SJSA1 (cell line): ENCODE measurements at places on chromosomes 2 and 18. TPM values are rescaled to one million over a fixed set of nuclear protein-coding genes. Genes with fewer than 3 reads are reported as not detected.

GRCh38 chr18:36593641-36594040 lies 235.2 kb downstream of the TPGS2 start:
- no peak for DNase-seq

- DNase-seq: no peak
Observed at GRCh38 chr18:61677435-61677970, 215.3 kb downstream of the RNF152 start.

- DNase-seq: no peak
Observed at GRCh38 chr2:75710220-75710576, 517 bp downstream of the GCFC2 start.

The KCNF1 gene
- 0.24 TPM in 1 of 2 replicates, not detected in the other for total RNA-seq

- no peak for DNase-seq
Observed at GRCh38 chr2:68885811-68886075, 14.5 kb upstream of the BMP10 start.

The SATB2 gene
- 4.9 and 11.0 TPM in 2 replicates for total RNA-seq

- DNase-seq: no peak
Observed at GRCh38 chr2:85759257-85759613, 5.4 kb downstream of the ATOH8 start.

The L3MBTL4 gene
- 6.8 and 10.6 TPM in 2 replicates for total RNA-seq

The ATF2 gene
- total RNA-seq: 28.1 and 34.9 TPM in 2 replicates

DNA sequence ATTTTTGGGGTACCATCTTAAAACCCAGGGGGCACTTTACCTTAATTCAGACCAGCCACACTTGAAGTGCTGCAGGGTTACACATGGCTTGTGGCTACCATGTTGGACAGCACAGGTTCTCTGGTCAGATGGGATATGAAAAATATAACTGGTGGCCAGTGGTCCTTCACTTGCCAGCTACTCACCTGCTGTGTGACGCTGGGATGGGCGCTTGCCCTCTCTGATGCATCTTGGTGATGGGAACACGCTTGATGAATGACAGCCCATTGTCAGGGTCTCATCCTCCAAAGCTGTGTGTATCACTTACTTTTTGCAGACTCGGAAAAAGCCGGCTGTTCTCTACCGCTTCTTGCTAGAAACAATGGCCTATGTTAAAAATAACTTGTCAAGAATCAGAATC lies 22.5 kb downstream of the HJURP start:
- DNase-seq: no peak

The CTLA4 gene
- not detected in 2 replicates for total RNA-seq

GRCh38 chr18:74532511-74533025 lies 1.7 kb upstream of the CNDP1 start:
- DNase-seq: no peak

GRCh38 chr2:6355886-6356761 lies 509.6 kb downstream of the CMPK2 start:
- DNase-seq: no peak

- peak; percentile 53 for DNase-seq
Observed at GRCh38 chr2:231482806-231483391, 18.6 kb upstream of the NCL start.

- no peak for DNase-seq
Observed at GRCh38 chr2:108279468-108279867, 9.2 kb upstream of the SULT1C2 start.

GRCh38 chr2:47239119-47239969 lies 84.2 kb upstream of the STPG4 start:
- DNase-seq: no peak

The ZNF804A gene
- total RNA-seq: 8.0 and 12.1 TPM in 2 replicates

DNA sequence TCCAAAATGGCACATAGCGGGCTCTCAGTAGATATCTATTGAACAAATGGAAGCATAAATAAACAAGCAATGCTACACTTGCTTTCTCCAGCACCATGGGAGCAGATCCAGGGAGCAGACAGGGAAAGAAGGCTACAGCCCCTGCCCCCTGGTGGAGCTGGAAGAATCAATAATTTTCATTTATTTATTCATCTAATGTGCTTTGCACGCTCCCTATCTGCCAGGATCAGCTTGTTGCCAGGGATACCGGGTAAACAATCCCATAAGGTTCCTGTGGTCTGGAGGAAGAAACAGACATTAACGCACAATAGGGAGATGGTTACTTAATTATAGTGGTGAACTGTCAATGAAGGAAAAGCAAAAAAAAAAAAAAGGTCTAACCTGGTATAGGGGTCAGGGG lies 40.1 kb upstream of the CLASP1 start:
- peak; percentile 48 for DNase-seq

- no peak for DNase-seq
Observed at GRCh38 chr2:24016853-24017703, 7.2 kb downstream of the MFSD2B start.

DNA sequence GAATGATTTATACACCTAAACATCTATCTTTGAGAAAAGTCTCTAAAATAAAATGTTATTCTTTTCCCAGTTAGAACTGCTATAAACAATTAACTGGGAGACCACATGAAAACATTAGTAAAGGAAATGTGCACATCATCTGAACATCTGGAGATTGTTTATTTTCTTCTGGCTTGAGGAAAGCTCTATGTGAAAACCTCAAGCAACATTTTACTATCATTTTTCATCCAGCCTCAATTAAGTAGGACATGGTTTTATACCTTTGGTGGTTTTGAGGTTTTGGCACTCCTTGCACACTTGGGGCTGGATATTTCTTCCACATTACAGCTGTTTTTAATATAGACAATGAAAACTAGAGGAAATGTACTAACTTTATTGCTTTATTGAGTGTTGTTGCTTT lies 609.5 kb upstream of the SLC8A1 start:
- no peak for DNase-seq

DNA sequence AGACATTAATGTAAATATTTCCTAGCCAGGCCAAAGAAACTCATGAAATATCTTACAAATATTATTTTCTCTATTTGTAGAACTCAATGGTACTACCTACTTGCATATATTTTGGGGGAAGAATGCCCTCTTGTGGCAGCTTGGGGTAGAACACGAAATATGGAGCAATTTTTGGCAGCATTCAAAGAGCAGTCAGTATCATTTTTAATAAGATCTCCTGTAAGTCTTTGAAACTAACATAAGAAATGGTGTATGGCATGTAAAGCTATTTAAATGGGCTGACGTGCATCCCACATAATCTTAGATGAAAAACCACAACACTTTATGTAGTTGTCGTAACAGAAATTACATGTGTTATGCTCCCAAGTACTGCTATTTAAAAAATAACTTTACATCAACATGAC lies 62.3 kb upstream of the CCDC195 start:
- peak; percentile 50 for DNase-seq

GRCh38 chr2:215930505-215931253 lies 82.7 kb downstream of the MREG start:
- DNase-seq: peak; percentile 7

- DNase-seq: no peak
Observed at GRCh38 chr18:9359796-9360195, 25.2 kb downstream of the TWSG1 start.

The CAVIN2 gene
- total RNA-seq: 26.4 and 28.1 TPM in 2 replicates

GRCh38 chr2:218091746-218092145 lies 22.7 kb downstream of the RUFY4 start:
- no peak for DNase-seq

DNA sequence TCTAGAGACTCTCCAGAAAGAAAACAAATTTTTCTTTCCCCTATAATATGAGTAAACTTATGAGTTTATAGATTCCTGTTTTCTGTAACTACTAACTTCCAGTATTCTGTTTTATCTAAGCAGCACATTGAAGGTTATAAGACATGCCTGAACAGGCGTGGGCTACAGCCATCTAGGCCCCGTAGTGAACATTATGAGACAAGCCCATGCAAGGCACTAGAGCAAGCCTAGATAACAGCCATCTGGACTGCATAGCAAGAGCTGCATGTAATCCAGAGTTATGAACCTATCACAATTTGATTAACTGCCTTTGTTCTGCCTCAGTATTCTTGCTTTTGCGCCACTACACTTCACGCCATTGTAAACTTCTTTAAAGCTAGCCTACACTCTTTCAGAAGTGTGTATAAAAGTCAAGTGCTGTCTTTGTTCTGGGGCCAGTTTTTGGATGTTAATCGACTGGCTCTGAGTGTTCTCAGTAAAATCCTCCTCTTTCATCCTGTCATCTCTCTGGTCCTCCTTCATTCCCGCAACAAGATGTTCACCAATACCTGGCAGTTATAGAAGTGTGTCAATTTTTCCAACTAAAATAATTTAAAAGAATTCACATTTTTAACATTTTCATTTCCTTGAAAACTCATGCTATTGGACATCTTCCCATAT lies 3.0 kb upstream of the SULT1C3 start:
- DNase-seq: no peak

The MROH2A gene
- total RNA-seq: not detected in 2 replicates

- DNase-seq: no peak
Observed at GRCh38 chr18:70659036-70659925, 370.4 kb downstream of the SOCS6 start.

DNA sequence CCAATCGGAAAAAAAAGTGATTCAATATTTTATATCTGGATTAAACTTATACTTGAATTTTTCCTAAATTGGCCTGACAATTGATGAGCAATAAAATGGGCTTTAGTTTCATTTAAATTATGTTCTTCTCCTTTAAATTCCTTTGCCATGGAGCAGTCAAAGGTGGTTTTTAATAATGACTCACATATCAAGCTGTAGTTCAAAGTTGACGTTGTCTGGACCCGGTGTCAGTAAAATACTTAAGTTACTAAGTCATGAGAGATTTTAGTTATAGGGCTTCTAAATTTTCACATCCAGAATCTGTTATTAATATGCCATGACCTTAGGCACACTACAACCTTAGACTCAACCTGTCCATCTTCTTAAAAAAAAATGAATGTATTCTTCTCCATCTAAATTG lies 62.5 kb downstream of the CDH2 start:
- peak; percentile 57 for DNase-seq

DNA sequence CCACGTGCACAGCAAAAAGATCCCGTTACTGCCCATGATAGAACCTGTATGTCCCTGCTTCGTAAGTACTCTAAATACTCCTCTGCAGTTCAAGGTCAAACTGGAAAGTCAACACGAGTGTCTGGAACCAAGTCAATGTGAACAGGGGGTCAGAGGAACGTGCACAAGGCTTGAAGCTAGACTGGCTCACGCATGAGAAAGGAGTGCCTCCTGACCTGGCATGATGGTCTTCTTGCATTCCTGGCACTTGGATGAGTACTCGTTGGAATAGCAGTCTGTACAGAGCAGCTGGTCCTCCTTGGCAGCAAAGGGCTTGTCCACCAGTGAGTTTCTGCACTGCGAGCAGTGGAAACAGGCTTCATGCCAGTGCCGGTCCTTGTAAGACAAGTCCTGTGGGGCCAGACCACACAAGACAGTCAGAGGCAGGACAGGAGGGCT lies 25.5 kb downstream of the FHL2 start:
- no peak for DNase-seq

GRCh38 chr2:236557306-236558030 lies 12.2 kb upstream of the ACKR3 start:
- DNase-seq: no peak

DNA sequence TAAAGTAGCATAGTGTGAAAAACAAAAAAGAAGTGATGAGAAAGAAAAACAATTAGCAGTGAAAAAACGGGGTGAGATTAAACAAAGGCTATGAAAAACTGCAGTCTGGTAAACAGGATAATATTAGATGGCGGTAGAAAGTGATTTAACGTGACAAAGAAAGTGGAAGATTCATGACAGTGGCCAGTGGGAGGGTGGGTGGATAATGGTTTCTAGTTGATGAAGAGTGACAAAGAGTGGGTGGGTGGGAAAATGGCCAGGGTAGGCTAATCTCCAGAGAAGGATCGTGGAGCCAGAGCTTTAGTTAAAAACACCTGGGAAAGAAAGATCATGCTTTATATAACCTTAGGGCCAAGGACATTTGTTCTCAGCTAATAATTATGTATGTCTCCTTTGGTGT lies 1667.8 kb downstream of the LRP1B start:
- DNase-seq: no peak

The CCDC68 gene
- 0.03 TPM in 1 of 2 replicates, not detected in the other for total RNA-seq

GRCh38 chr2:102538491-102538890 lies 65.5 kb downstream of the SLC9A4 start:
- DNase-seq: no peak

GRCh38 chr2:100928235-100928634 lies 73.9 kb upstream of the RPL31 start:
- no peak for DNase-seq

- no peak for DNase-seq
Observed at GRCh38 chr2:67156796-67157195, 240.3 kb upstream of the ETAA1 start.

DNA sequence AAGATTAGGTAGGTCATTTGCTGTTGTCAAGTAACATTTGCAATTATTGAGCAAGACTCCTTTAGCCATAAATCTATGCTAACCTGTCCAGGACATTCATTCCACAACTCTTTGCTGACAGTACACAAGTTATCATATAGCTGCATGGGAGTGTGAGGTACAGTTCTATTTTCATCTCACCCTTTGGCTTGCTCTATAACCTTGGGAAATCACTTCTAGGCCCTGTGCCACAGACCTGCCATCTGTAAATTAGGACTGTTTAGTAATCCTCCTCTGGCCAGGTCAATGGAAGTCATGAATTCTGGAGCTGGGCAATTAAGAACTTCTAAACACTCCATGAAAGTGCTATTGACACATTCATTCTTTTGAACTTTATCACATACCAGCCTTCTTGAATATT lies 34.6 kb upstream of the PAIP2B start:
- no peak for DNase-seq

- DNase-seq: no peak
Observed at GRCh38 chr2:9081750-9082149, 78.3 kb upstream of the MBOAT2 start.

The DOK1 gene
- total RNA-seq: 13.6 and 14.4 TPM in 2 replicates

- DNase-seq: no peak
Observed at GRCh38 chr2:176931588-176932563, 280.7 kb upstream of the HNRNPA3 start.

DNA sequence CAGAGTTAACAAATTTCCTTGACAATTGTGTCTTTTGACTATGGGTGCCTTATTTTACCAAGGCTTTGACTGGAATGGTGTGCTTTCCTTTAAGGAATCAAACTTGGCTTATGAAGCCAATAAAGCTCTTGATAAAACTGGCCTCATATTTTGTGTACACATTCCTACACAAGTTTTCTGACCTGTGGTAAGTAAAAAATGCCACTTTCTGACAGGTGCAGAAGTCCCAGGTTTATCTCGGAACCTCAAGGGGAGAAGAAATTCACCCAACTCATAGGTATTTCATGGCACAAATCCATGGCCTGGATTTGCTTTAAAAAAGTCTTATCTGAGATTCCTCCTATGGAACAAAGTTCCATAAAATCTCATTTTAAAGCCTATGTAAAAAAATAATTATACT lies 880.6 kb upstream of the LRATD1 start:
- DNase-seq: no peak

- DNase-seq: no peak
Observed at GRCh38 chr2:60885683-60886082, 4.3 kb downstream of the REL start.

GRCh38 chr2:136383167-136383566 lies 265.2 kb upstream of the CXCR4 start:
- no peak for DNase-seq
